ENCODE measurements at places on chromosomes 1 and 21.
A peak's percentile ranks its signal among the peaks of the same experiment; 100 is the strongest.

- no peak for DNase-seq
These were observed 6.8 kb upstream of the IL24 start for GRCh38 chr1:206890125-206891060.

DNA sequence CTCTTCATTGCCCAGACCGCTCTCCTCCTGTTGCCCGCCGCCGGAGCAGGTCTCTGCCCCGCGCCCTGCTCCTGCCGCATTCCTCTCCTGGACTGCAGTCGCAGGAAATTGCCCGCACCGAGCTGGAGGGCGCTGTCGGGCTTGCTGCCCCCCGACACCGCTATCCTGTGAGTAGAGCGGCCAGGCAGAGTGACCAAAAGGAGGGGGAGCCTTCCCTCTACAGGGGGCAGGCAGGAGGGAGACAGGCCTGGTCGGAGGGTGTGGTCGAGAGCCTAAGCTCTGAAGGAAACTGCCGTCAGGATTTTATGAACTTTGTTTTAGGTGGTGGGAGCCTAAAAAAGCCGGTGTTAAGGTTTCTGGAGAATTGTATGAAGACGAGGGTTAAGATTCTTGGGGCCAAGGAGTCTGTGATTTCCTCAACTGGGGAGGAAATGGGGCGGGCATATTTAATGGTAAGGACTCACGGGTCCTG is 517 bp downstream of the LRIG2 start:
- DNase-seq: no peak

DNA sequence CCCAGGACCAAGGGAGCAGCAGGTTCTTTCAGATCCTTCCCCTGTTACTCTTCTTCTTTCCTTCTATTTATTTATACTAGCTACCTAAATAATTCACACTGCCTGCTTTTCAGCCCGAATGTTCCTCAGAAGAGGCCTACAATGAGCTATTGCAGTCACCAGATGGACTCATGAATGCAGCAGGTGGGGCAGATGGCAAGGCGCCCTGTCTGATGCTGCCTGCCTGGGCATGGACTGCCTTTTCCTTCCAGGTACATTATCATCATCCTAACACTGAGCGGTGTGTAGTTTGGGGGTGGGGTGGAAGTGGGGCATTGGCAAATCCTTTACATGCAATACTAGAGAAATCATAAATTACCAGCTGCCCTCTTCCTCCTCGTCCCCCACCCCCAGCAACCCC is 17.6 kb downstream of the ESRRG start:
- peak; percentile 90 for DNase-seq

DNA sequence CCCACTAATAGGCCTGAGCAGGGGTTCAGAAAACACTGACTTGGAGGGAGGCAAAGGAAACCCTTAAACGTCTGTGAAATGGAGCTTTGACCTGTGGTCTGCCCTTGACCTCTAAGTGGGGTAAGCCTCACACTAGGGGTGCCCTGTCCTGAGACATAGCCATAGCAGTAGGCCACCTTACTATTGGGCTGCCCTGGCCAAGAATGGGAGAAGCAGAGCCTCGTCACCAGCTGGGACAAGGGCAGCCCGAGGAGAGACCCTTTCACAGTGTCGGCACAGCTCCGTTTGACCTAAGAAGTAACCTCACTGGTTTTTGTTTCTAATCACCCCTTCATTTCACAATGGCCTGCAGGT is 26.4 kb upstream of the IFNAR2 start:
- no peak for DNase-seq

DNA sequence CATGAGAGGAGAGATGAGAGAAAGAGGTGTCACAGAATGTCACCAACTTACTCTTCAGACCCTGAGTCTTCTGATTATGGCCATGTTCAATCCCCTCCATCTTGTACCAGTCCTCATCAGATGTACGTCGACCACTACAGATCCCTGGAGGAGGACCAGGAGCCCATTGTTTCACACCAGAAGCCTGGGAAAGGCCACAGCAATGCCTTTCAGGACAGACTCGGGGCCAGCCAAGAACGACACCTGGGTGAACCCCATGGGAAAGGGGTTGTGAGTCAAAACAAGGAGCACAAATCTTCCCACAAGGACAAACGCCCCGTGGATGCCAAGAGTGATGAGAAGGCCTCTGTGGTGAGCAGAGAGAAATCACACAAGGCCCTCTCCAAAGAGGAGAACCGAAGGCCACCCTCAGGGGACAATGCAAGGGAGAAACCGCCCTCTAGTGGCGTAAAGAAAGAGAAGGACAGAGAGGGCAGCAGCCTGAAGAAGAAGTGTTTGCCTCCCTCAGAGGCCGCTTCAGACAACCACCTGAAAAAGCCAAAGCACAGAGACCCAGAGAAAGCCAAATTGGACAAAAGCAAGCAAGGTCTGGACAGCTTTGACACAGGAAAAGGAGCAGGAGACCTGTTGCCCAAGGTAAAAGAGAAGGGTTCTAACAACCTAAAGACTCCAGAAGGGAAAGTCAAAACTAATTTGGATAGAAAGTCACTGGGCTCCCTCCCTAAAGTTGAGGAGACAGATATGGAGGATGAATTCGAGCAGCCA is 8.0 kb downstream of the ELOA start:
- DNase-seq: peak; percentile 15

DNA sequence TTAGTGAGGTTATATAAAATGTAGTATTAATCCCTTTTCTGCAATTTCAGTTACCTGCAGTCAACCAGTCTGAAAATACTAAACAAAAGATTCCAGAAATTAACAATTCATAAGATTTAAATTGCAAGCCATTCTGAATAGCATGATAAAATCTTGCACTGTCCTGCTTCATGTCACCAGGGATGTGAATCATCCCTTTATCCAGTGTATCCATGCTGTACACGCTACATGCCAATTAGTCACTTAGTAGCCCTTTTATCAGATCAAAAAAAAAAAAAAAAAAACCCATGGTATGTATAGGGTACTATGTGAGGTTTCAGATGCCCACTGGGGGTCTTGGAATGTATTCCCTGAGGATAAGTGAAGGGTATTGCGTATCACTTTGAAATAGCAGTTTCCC is 191.3 kb upstream of the HP1BP3 start:
- DNase-seq: no peak

- DNase-seq: no peak
These were observed 186.5 kb downstream of the ROR1 start for GRCh38 chr1:63960326-63960725.

- no peak for DNase-seq
These were observed 14.6 kb downstream of the MED18 start for GRCh38 chr1:28343405-28343804.

DNA sequence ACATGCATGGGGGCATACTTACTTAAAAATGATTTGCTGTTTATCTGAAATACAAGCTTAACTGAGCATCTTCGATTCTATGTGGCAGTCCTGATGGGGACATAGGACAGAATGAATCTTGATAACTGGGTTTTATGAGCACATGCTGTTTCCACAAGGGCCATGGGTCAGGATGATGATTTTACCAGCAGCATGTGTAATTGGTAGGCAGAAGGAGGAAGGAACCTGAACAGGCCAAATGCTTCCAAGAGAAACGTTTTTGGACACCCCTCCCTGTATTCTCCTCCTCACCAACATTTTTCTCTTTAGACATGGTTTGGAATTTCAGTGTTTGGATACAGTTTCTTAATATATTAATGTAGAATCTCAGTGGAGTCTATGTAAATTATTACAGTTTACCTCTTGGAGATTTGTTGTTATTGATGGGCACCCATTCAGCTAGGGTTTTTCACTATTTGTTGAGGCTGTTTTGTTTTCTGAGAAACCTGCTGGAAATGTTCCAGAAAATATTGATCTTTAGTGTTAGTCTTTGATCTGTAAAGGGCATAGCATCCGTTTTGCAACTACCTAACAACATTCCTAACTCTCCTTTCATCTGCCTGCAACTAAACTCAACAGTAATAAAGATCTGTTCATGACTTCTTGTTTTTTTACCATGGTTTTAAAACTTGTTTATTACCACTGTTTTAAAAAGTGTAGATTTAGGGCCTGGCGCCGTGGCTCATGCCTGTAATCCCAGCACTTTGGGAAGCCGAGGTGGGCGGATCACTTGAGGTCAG is 42.0 kb downstream of the TBCE start:
- DNase-seq: no peak

- peak; percentile 9 for DNase-seq
These were observed 166.1 kb downstream of the PDE4B start for GRCh38 chr1:65958561-65959350.

DNA sequence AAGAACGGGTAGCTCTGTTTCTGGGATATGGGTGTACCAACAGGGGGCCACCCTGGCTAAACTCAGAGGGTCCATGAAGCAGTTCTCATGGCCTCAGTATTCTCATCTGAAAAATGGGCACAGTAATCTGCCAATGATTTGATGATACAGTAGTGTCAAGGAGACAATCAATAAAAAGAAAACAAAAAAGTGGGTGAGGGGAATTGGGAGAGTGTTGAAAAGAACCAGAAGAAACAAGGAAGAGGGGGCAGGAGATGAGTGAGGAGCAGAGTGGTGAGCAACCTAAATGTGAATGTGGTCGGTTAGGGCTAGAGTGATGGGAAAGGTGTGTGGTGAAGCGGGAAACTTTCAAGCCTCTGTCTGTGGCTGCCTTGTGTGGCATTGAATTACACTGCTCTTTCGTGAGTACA is 2.0 kb downstream of the SLAMF7 start:
- DNase-seq: no peak

DNA sequence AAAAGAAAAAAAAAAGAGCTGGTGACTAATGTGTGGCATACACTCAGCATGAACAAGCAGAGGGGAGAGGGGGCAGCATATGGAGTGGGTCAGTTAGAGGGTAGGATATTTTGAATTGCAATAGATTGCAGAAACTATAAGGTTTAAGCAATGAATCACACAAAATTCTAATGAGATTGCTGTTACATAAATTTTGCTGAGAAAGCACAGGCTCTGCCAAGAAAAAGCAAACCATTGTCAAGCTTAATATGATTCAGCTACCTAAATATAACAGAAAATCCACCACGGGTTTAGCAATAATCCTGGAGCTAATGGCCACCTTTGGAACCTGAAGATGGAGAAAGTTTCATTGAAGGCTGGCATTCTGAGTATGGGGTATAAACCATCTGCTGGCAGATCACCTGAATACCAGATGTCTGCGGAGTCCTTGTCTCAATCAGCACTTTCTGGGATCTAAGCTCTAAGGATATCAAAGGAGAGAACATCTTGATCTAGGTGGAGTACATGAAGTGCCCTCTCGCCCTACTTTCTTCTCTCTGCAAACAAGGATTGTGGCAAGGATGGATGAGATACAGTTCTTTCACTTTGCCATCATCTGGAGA is 30.3 kb upstream of the ANGPTL7 start:
- DNase-seq: no peak

DNA sequence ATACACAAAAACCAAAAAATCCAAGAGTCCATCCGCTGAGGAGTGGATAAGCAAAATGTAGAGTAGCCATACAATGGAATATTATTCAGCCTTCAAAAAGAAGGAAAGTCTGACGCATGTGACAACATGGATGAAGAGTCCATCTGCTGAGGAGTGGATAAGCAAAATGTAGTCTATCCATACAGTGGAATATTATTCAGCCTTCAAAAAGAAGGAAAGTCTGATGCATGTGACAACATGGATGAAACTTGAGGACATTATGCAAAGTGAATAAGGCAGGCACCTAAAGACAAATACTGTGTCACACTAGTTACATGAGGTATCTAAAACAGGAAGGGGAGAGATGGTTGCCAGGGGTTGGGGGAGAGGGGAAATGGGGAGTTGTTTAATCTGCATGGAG is 14.0 kb upstream of the IGSF21 start:
- DNase-seq: no peak

GRCh38 chr1:191026828-191027227 is 549.2 kb upstream of the BRINP3 start:
- DNase-seq: no peak

DNA sequence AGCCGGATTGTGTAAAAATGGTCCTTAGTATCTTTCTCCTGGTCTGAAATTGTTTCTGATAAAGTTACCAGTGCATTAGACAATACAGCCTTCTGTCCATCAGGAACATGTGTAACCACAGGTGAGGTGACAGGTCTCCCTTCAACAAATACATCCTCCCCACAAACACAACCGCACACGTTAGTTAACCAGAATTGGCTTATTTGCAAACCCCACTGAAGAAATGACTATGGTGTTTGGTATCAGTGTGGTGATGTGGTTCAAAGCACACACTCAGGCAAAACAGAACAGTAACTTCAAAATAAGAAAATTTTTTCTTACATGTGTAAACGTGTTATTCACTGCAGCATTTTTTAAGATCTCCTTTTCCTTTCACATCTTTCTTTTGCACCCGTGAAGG is 517.2 kb upstream of the NR5A2 start:
- no peak for DNase-seq

- no peak for DNase-seq
These were observed 29.1 kb downstream of the TBX15 start for GRCh38 chr1:118958937-118959631.

DNA sequence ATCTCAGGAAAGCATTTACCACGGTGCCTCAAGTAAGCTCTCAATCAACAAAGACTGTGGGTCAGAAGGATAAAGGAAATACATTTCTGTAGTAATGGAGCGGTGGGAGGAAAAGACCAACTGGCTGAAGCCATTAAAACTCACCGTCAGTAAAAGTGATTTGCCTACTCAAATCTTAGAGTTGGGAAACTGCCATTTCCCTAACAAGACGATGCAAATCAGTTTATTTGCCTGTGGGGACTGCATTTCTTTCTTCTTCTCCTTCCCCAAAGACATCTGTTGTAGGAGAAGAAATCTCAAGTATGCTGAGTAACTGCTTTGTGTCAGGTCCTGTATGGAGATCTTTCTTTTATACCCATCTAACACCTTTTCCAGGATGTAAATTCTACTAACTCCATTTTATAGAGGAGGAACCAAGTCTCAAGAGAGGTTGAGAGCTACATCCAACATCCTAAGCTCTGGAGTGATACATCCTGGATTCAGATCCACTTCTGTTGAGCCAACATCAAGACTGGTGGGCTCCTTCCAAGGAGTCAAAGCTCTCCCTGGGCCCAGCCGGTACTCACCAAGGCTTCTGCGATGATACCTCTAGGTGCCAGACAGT is 219.3 kb upstream of the FGGY start:
- no peak for DNase-seq

DNA sequence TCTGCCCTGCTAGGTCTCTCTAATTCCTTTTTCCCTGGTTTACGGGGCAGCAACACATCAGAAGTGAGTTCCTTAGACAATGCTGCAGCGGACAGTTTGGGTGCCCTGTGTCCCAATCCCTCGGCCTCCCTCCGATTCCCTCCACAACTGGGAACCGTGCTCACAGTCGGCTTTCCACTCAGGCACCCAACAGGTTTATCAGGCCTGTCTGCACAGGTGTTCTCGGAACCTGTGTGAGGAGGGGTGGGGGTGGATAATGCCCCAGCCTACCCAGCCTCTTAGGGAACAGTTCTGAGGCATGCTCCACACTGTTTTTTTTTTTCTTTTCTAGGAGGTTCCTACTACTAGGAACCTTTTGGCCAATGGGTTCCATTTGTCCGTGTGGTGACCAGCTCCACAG is 131.2 kb downstream of the DISC1 start:
- DNase-seq: no peak

- no peak for DNase-seq
These were observed 25.2 kb downstream of the RCAN1 start for GRCh38 chr21:34589511-34590282.

- DNase-seq: no peak
These were observed 10.6 kb upstream of the SYT14 start for GRCh38 chr1:209927466-209927865.

Measured in NCI-H1092 (cell line).